ENCODE measurements at places on chromosomes 1 and 21. TPM values are rescaled to one million over a fixed set of nuclear protein-coding genes. Genes with fewer than 3 reads are reported as not detected.

Gene FOXO6
- polyA plus RNA-seq: 0.06 TPM

Gene C1orf226
- 0.01 TPM for polyA plus RNA-seq

Gene TAS1R3
- 5.7 TPM for polyA plus RNA-seq

Gene SLAMF7
- polyA plus RNA-seq: 12.4 TPM

Gene TMIGD3
- not detected for polyA plus RNA-seq

Gene VASH2
- 0.06 TPM for polyA plus RNA-seq

Gene CADM3
- polyA plus RNA-seq: 0.32 TPM

Gene RXFP4
- not detected for polyA plus RNA-seq

Gene GBP4
- 12.4 TPM for polyA plus RNA-seq

Gene SIK1
- polyA plus RNA-seq: 155 TPM

Gene PCSK9
- polyA plus RNA-seq: not detected

Gene PLPP3
- polyA plus RNA-seq: 1.6 TPM

Gene ORC1
- 0.71 TPM for polyA plus RNA-seq

- H3K4me3 ChIP-seq: no peak overlapping the region
- no peak for DNase-seq
- no peaks in the 10 kb centered on the region for H3K36me3 ChIP-seq
- H3K27me3 ChIP-seq: peaks cover 20% of the 10 kb centered on the region
These were observed 1.5 kb upstream of the ST6GALNAC5 start for GRCh38 chr1:76865696-76866286.

GRCh38 chr21:43916691-43917514 lies 51.9 kb downstream of the AGPAT3 start:
- H3K4me3 ChIP-seq: peak overlapping the region; percentile 55
- peak; percentile 68 for DNase-seq
- H3K36me3 ChIP-seq: no peaks in the 10 kb centered on the region
- peaks cover 35% of the 10 kb centered on the region for H3K4me1 ChIP-seq
- H3K27me3 ChIP-seq: no peaks in the 10 kb centered on the region

- DNase-seq: no peak
- no peaks in the 10 kb centered on the region for H3K4me1 ChIP-seq
- H3K27me3 ChIP-seq: no peaks in the 10 kb centered on the region
These were observed 64.9 kb upstream of the LMO4 start for GRCh38 chr1:87263785-87264184.

GRCh38 chr1:238562341-238562740 lies 671.6 kb upstream of the ZP4 start:
- no peaks in the 10 kb centered on the region for H3K36me3 ChIP-seq
- no peak overlapping the region for H3K4me3 ChIP-seq
- H3K27me3 ChIP-seq: no peaks in the 10 kb centered on the region

- no peak for DNase-seq
- H3K36me3 ChIP-seq: no peaks in the 10 kb centered on the region
- H3K27ac ChIP-seq: no peak overlapping the region
- no peak overlapping the region for H3K4me3 ChIP-seq
These were observed 157.4 kb downstream of the TNFSF18 start for GRCh38 chr1:172893146-172893841.

DNA sequence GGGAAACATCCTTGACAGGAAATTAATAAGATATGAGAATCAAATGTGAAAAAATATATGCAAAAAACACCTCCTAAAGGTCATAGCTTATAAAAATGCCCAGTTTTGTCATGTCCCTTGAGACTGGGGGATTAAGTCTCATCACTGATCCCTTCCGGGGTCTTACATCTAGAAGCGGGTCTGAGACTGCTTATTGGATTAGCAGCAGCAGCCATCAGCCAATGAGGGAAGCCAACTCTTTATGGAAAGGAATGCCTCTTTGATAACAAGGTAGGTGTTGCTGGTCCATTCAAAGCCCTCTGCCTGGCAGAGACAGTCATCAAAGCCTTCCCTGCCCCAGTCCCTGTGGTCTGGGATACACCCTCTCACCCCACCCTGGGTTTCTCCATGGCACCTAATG lies 3.9 kb upstream of the CACNA1S start:
- DNase-seq: no peak
- peaks cover 32% of the 10 kb centered on the region for H3K27me3 ChIP-seq
- H3K4me3 ChIP-seq: no peak overlapping the region
- peaks cover 8% of the 10 kb centered on the region for H3K4me1 ChIP-seq

- no peaks in the 10 kb centered on the region for H3K27me3 ChIP-seq
- no peak overlapping the region for H3K27ac ChIP-seq
- peaks cover 3% of the 10 kb centered on the region for H3K4me1 ChIP-seq
- H3K36me3 ChIP-seq: no peaks in the 10 kb centered on the region
- H3K4me3 ChIP-seq: no peak overlapping the region
These were observed 21.3 kb downstream of the HMGCS2 start for GRCh38 chr1:119747451-119747850.

GRCh38 chr1:208233978-208234377 lies 10.2 kb downstream of the PLXNA2 start:
- H3K4me3 ChIP-seq: no peak overlapping the region
- DNase-seq: no peak
- no peaks in the 10 kb centered on the region for H3K27me3 ChIP-seq
- no peaks in the 10 kb centered on the region for H3K36me3 ChIP-seq

DNA sequence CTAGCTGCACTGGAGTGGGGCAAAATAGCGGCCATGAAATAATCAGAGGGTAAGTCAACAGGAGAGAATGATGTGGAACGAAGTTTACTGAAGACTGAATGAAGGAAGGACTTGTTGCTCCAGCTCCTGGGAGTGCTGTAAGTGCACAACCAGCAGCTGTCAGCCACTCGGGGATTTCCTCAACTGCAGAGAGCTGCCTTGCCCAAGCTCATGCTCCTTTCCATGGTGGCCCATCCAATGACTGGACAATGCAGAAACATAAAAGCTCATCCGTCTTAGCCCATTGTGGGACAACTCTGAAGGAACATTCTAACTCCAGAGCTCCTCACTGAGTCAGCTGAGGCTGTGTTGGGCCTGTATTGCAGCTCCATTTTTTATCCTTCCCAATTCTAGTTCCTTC lies 21.1 kb upstream of the RBM15 start:
- no peak overlapping the region for H3K27ac ChIP-seq
- DNase-seq: no peak
- H3K4me1 ChIP-seq: no peaks in the 10 kb centered on the region

- no peaks in the 10 kb centered on the region for H3K4me1 ChIP-seq
- no peaks in the 10 kb centered on the region for H3K36me3 ChIP-seq
- no peak overlapping the region for H3K27ac ChIP-seq
- no peak overlapping the region for H3K4me3 ChIP-seq
- DNase-seq: no peak
- H3K27me3 ChIP-seq: no peaks in the 10 kb centered on the region
These were observed 417.1 kb downstream of the SETD4 start for GRCh38 chr21:35643176-35643575.

- DNase-seq: peak; percentile 28
- no peaks in the 10 kb centered on the region for H3K27me3 ChIP-seq
- no peak overlapping the region for H3K27ac ChIP-seq
- no peaks in the 10 kb centered on the region for H3K36me3 ChIP-seq
- no peak overlapping the region for H3K4me3 ChIP-seq
These were observed 203.2 kb downstream of the SDCCAG8 start for GRCh38 chr1:243459059-243459458.

DNA sequence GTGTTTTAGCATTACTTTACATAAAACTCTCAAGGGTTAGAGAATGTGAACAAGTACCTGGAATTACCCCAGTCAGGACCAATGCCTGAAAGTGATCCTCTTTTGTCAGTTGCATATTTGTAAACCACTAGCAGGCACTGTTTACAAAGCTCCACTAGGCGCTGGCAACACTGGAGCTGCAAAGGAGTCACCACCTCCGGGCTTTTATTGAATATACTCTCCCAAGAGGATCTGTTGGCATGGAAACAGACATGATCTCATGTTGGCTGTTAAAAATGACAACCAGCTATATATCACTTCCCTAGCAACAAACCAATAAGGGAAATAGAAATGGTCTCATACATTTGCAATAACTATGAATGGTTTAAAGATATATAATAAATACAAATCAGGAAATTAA lies 116.0 kb downstream of the TTLL7 start:
- H3K4me3 ChIP-seq: no peak overlapping the region
- H3K27ac ChIP-seq: no peak overlapping the region
- no peak for DNase-seq
- no peaks in the 10 kb centered on the region for H3K36me3 ChIP-seq

DNA sequence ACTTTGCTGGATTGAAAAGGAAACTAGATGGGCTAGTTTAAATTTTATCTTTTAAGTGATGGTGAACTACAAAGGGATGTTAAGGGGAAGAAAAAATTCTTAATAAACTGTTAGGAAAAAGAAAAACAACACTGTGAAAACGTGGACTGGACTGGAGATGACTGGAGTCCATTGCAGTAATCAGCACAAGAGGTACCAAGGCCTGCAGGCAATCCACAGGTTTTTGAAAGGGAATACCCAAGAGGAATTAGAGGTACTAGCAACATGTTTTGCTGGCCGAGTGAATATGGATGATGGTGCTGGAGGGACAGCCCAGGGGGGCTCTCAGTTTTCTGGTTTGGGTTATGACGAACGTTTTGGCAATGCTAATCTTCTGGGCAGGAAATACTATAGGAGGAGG lies 39.0 kb upstream of the SLC30A10 start:
- H3K36me3 ChIP-seq: peaks cover 34% of the 10 kb centered on the region
- H3K4me3 ChIP-seq: no peak overlapping the region
- DNase-seq: no peak
- no peaks in the 10 kb centered on the region for H3K27me3 ChIP-seq

DNA sequence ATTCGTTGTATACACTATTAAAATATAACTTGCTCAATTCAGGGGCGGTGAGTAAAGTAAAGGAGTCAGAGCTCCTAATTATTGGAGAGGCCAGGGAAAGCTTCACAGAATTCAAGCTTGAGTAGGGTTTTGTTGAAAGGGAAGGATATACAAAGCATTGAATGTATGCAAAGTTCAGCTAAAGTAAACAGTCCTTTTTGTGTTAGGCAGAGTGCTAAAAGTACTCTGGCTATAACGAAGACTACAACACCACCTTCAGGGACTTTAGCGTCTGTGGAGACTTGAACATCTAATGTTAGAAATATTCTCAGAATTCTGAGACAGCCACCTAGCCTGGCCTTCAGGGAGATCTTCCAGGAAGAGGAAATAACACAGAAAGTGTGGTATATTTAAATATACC lies 1.1 kb downstream of the FALEC start:
- H3K36me3 ChIP-seq: no peaks in the 10 kb centered on the region
- DNase-seq: peak; percentile 53
- H3K4me3 ChIP-seq: peak overlapping the region; percentile 72
- peak overlapping the region; percentile 72 for H3K27ac ChIP-seq
- no peaks in the 10 kb centered on the region for H3K27me3 ChIP-seq

GRCh38 chr1:36729289-36729688 lies 246.6 kb upstream of the CSF3R start:
- no peaks in the 10 kb centered on the region for H3K36me3 ChIP-seq
- no peaks in the 10 kb centered on the region for H3K27me3 ChIP-seq
- no peak for DNase-seq
- no peak overlapping the region for H3K27ac ChIP-seq
- no peak overlapping the region for H3K4me3 ChIP-seq
- no peaks in the 10 kb centered on the region for H3K4me1 ChIP-seq

DNA sequence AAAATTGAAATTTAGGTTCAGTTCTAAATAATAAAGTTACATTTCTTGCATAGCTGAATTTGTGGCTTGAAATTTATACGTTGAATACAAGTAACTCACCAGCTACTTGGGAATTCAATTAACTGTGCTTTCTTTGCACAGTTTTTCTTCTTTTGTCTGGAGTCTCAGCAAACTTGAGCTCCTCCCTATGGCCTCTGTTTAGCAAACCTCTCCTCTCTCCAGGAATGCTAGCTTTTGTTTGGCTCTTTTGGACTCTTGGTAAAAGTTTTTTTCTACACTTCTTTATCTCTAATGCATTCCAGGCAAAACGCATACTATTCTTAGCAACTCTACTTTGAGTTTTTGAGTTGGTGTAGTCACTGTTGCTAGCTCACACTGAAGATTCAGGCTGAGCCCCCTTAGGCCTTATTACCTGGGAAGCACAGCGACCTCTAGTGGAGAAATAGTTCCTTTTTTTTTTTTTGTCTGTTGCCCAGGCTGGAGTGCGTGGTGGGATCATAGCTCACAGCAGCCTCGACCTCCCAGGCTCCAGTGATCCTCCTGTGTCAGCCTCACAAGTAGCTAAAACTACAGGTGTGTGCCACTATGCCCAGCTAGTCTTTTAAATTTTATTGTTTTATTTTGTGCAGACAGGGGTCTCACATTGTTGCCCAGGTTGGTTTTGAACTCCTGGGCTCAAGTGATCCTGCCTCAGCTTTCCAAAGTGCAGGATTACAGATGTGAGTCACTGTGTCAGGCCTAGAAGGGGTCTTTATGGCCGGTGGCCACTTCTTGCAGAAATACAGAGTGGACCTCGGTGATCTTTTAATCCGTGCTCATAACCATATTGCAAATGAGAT lies 61.7 kb downstream of the CASQ2 start:
- H3K4me3 ChIP-seq: no peak overlapping the region
- H3K4me1 ChIP-seq: no peaks in the 10 kb centered on the region
- no peaks in the 10 kb centered on the region for H3K36me3 ChIP-seq
- H3K27ac ChIP-seq: no peak overlapping the region

GRCh38 chr1:197468543-197469175 lies 200.6 kb downstream of the CRB1 start:
- peaks cover 4% of the 10 kb centered on the region for H3K4me1 ChIP-seq
- H3K36me3 ChIP-seq: no peaks in the 10 kb centered on the region
- no peak overlapping the region for H3K27ac ChIP-seq
- DNase-seq: no peak

DNA sequence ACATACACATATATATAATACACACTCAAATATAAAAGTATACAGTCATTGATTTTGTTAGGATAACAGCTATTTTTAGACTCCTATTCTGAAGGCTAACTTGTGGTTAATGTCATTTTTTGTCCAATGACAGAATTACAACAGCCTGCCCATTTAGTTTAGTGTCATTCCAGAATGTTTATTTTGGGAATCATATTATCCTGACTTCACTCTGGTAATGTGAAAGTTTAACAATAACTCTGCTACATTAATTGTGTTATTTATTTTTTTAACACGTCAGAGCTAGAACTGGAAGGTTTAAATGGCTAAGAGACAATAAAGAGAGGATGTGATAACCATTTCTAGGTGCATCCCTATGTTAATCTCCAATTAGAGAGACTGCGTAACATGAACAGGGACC lies 648.1 kb downstream of the USP25 start:
- H3K4me1 ChIP-seq: no peaks in the 10 kb centered on the region
- no peak overlapping the region for H3K4me3 ChIP-seq
- no peak for DNase-seq
- no peaks in the 10 kb centered on the region for H3K36me3 ChIP-seq
- H3K27ac ChIP-seq: no peak overlapping the region

DNA sequence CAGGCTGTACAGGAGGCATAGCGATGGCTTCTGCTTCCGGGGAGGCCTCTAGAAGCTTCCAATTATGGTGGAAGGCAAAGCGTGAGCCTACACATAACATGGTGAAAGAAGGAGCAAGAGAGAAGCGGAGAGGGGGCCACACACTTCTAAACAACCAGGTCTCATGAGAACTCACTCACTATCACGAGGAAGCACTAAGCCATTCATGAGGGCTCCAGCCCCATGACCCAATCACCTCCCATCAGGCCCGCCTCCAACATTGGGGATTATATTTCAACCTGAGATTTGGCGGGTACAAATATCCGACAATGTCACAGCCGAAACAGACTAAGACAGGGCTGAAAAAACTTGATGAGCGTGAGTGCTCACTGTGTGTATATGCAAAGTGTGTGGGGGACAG lies 89.3 kb upstream of the CNIH3 start:
- H3K4me1 ChIP-seq: no peaks in the 10 kb centered on the region
- no peaks in the 10 kb centered on the region for H3K36me3 ChIP-seq
- peaks cover 3% of the 10 kb centered on the region for H3K27me3 ChIP-seq
- no peak for DNase-seq
- H3K4me3 ChIP-seq: no peak overlapping the region

- H3K4me1 ChIP-seq: no peaks in the 10 kb centered on the region
- H3K27ac ChIP-seq: no peak overlapping the region
- H3K27me3 ChIP-seq: no peaks in the 10 kb centered on the region
These were observed 763.3 kb upstream of the BRINP3 start for GRCh38 chr1:191240925-191241324.

GRCh38 chr1:153341431-153341934 lies 7.2 kb downstream of the PGLYRP4 start:
- no peak overlapping the region for H3K27ac ChIP-seq
- no peak for DNase-seq
- no peak overlapping the region for H3K4me3 ChIP-seq

Measured in B cell (primary cell).